Stimulated activated CD4-positive, alpha-beta T cell treated with anti-CD3 and anti-CD28 coated beads, Interleukin-2, amount 100 ng/mL, for 4 hours (primary cell): ENCODE measurements at places on chromosomes 6 and 20.
A peak's percentile ranks its signal among the peaks of the same experiment; 100 is the strongest.

GRCh38 chr6:72559067-72559466 is 62.8 kb upstream of the KCNQ5 start:
- DNase-seq: no peak

DNA sequence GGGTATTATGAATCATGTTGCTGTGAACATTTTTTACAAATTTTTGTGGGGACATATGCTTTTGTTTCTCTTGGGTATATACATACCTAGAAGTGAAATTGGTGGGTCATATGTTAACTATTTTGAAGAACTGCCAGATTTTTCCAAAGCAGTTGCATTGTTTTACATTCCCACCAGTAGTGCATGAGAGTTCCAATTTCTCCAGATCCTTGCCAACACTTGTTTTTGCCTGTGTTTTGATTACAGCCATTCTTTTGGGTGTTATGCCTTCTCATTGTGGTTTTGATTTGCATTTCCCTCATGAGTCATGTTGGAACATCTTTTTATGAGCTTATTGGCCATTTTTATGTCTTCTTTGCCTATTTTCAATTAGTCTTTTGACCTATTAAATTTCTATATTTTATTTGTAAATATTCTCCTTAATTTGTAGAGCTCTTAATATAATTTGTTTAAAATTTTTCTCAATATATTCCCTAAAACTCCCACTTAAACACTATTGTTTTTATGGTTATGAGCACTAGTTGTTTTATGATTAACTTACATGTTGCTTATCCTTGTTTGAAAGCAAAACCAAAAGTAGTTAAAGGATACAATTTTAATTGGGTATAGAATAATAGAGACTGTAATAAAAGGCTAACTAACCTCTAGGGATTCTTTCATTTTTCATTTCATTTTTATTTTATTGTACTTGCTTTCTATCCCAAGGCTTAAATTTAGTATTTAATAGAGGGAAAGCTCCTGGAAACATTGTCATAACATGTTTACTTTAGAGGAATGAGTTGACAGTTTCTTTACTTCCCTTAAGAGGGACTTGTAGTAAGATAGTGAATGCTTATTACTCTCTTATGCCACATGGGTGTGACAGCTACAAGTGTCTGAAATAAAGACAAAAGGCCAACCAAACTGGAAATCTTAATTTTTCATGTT is 5.5 kb downstream of the UBR2 start:
- DNase-seq: no peak

GRCh38 chr6:31476515-31477139 is 21.3 kb upstream of the MICB start:
- DNase-seq: no peak

DNA sequence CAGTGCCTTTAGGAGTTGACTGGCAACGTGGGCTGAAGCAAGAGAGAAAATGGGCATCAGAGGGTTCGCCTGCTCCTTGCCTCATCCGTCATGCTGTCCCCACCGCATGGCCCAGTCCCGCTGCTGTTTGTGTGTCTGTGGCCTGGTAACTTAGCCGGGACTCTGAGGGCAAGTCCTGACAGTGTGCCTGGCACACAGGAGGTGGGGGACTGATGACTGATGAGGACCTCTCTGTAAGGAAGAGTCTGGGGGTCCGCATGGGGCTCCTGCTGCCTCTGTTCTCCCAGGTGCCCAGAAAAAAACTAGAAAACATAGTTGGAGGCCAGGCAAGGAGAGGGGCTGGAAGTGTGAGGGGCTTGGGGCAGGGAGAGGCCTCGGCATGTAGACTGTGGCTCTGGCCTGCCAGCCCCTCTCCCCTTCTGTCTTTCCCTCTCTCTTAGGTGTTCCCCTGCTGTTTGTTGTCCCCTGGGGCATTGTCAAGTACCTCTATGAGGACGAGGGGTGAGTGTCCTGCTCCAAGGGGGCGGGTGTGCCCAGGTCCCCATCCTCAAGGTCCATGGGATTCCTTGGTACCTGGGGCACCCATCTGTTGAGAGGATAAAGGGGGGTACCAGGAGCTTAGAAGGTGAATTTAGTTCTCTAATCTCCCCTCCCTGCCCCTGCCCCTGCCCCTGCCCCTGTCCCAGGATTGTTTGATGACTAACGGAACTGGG is 29.5 kb downstream of the GLP1R start:
- DNase-seq: no peak

DNA sequence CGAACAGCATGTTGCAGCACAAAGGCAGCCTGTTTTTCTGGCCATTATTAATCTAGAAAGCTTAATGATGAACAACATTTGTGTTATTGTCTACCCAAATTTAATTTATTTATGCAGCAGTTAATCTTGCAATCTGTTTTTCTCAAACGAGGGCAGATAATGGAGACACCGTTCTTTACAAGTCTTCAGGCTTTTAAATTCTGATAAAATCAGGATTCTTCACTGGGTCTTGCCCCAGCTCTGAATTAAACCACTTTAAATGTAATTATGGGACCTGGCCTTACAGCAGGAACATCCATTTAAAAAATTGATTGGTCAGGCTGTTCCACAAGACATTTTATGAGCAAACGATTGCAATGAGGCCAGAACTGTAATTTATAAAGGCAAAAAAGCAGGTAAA is 26.5 kb upstream of the INSM1 start:
- no peak for DNase-seq

DNA sequence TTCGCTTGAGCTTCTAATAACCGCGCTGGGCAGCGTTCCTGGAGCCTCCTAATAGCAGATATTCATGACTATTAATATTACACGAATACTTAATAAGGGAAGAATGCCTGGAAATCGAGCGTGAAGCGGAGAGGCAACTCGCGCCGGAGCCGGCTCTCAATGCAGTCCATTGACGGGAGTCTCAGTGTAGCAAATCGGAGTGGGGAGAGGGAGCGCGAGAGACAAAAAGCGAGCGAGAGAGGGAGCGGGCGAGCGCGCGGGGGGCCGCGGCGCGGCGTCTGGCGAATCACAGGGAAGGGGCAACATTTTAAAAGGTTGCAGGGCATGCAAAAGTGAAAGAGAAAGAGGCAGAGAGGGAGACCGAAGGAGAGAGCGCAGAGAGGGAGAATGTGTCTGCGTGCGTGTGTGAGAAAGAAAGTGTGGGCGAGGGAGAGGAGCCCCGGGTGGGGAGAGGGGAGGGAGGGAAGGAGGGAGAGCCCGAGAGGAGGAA is 2.9 kb downstream of the TFAP2A start:
- DNase-seq: peak; percentile 39

GRCh38 chr6:150079604-150080003 is 10.7 kb upstream of the ULBP3 start:
- DNase-seq: no peak

GRCh38 chr6:69164564-69165229 is 529.6 kb downstream of the ADGRB3 start:
- DNase-seq: no peak

GRCh38 chr6:149851461-149852110 is 12.6 kb downstream of the LRP11 start:
- no peak for DNase-seq

DNA sequence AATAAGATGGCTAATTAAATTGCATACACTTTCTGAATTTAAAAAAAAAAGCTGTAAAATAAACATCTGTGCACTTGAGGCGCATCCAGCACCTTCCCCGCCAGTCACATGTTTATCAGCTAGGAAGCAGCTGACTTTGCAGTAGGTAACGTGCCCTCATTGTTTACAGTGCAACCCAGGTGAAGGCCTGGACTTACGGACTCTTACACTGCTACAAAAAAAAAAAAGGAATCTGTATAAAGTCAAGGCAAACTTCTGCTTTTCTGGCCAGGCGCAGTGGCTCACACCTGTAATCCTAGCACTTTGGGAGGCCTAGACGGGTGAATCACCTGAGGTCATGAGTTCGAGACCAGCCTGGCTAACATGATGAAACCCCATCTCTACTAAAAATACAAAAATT is 327.8 kb downstream of the CDH4 start:
- no peak for DNase-seq

- DNase-seq: no peak
Observed at GRCh38 chr20:35828434-35828833, 56.6 kb downstream of the PHF20 start.

DNA sequence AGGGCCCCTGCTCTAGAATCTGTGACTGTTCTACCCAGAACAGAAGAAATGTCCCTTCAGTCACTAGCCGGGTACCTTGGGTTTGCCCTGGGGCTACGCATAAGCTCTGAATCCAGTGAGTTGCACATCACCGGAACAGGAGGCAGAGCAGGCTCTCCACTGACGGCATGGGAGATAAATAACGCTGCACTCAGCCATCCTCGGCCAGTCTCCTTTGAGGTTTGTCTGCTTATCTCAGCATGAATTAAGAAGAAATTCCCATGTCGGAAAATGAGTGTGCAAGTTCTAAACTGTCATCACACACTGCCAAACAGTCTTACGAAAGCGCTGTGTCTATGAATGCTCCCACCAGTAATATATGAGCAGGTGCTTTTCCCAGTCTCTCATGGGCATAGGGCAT is 90.8 kb downstream of the FAM50B start:
- DNase-seq: no peak

DNA sequence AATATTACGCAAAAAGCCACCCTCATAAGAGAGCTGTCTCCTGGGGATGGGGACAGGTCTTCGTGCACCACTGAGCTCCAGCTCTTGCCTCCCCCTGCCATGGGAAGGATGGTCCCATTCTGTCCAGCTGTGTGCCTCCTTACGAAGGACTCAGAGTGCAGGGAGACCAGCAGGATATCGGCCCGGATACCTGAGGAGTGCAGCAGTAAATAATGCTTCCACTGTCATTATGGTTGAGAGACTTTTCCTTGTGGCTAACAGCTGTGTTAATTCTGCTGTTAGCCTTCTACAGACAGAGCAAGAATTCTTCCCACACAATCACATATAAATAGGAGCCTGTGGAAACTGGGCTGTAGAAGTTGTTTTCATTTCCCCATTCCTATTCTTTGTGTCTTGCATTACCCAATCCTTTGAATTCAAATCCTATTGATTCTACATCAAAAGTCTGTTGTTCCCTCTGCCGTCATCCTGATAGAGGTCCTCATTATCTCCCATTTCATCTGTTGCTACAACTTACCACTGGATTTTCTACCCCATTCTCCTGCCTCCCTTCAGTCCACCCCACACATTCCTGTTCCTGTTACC is 364.6 kb upstream of the SOX4 start:
- DNase-seq: no peak

GRCh38 chr6:8420031-8420588 is 15.2 kb downstream of the SLC35B3 start:
- no peak for DNase-seq

- DNase-seq: no peak
Observed at GRCh38 chr6:135195522-135195921, 14.4 kb downstream of the MYB start.

DNA sequence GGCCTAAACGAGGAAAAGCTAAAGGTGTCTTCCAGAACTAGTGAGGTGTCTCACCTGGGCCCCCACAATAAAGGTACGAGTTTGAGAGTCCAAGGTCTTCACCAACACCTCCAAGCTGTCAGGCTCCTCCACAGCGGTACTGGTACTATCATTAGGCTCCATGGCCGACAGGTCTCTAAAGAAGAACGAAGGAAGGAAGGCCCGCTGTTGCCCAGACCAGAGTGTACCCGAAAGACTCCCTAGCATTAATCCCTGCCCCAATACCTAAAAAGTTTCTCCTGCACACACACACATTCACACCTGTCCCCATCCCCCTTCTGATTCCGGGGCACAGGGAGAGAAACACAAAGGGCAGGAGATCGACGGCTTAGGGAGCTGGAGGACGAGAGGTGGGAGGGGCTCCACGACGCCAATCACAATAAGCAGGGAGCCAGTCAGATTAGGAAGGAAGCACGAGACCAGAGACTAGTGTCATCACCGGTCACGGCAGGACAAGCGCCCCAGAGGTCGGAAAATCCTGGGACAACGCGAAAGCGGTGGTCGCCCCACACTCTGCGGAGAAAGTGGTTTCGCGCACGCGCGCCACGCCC is 764 bp downstream of the BAG6 start:
- no peak for DNase-seq

- no peak for DNase-seq
Observed at GRCh38 chr6:119960456-119960855, 610.9 kb upstream of the MAN1A1 start.

GRCh38 chr6:44969446-44970185 is 358.5 kb upstream of the RUNX2 start:
- DNase-seq: no peak

DNA sequence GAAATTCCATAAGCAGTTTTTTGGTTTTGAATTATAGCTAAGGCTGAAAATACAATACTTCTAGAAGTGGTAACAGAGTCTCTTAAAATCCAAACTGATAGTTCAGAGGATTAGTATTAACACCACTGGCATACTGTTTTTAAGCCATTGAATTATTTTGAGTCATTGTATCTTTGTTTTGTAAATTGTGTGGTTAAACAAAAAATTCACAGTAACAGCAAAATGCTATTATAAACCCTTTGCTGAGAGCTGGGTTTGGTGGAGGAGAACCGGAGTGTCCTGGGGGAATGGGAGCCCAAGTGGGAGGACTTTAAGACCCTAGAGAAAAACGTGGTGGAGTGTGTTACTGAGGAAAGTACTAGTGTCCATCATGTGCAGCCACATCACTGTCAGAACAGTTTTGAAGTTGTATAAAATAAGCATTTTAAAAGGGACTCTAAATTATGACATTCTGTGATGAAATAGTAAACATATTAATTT is 125.1 kb downstream of the LRRC1 start:
- DNase-seq: no peak

- DNase-seq: no peak
Observed at GRCh38 chr6:33820784-33821520, 17.1 kb upstream of the MLN start.

- DNase-seq: no peak
Observed at GRCh38 chr20:52643034-52643433, 329.1 kb upstream of the TSHZ2 start.

DNA sequence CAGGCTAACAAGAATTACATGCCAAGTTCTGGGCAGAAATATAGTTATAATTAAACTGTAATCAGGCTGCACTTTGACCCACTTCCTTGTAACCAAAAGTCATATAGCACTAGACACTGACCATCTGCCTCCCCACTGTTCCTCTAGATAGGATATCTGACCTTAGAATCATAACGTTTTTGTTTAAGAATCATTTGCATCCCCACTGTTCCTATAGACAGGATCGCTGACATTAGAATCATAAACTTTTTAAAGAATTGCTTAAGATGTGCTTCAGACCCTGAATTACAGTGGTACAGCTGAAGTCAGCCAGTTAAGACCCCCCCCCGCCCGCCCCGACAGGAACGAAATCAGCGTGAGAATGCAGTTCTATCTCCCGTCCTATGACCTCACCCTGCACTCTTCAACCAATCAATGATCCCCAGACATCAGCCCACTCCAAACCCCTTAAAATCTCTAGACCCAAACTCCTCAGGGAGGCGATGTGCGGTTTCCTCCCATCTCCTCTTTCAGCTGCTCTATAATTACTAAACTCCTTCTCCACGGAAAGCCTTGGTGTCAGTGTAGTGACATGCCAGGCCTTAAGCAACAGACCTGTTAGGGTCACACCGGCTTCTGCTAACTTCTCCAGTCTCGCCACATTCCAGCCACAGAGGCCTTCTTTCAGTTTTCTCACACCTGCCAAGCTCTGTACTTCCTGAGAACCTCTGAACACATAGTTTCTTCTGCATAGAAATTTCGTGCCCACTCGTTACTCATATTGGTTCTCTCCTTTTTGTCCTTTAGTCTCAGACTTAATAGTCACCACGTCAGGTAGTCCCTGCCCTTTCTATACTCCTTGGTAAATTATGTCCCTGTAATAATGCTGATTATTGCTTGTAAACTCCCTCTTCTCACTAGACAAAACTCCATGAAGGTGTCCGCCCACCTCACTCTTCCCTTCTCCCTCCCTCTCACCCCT is 93.5 kb downstream of the DTNBP1 start:
- DNase-seq: no peak
